GDM1 (cell line): ENCODE measurements at places on chromosomes 2 and 18.
A peak's percentile ranks its signal among the peaks of the same experiment; 100 is the strongest.

DNA sequence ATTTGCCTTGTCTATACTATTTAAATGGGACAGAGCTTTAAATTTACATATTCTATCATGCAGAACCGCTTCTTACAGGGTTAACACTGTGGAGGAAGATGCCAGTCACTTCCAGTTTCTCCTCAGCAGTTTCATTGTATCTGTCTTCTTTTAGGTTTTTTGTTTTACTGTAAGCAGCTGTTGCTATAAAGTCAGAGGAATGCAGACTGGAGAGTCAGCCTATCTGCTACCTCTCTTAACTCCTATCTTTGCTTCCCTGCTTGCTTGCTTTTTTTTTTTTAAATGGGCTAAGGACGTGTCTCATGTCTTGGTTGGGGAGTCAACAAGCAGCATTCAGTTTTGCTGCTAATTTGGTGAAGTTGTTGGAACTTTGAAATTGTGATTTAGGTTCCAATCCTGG lies 8.9 kb downstream of the EPC2 start:
- no peak for DNase-seq

DNA sequence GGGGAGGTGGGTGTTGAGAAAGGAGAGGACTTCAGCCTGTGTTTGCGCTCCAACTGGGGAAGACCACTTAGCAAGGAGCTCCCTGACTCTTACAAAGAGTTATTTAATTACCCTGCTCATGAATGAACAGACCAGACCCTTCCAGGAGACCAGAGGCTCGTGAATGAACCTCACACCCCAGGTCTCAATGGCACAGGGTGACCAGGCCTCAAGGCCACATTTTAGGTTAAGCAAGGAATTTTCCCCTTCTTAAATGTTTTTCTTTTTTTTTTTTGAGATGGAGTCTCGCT lies 25.3 kb downstream of the SMAD7 start:
- no peak for DNase-seq

DNA sequence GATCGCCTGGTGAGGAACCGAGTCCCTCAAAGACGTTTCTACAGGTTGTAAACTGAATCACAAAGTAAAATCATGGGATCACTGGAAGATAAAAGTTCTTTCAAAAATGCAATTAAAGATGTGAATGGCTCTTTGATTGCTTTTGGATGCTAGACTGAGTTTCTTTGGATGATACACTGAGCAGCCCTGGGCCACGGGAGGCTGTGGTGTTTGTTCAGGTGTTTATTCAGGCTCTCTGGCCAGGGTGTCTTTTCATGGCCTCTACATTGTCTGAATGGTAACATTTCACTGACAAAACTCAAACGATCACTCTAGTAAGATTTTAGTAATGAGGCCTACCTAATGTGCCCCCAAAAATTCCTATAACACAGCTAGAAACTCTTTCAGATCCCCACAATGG lies 48.4 kb upstream of the SPATS2L start:
- DNase-seq, result no peak

GRCh38 chr2:69645031-69645431 lies 1.5 kb upstream of the AAK1 start:
- DNase-seq, result no peak

- peak; percentile 21 for DNase-seq
Observed at GRCh38 chr18:63339920-63340484, 20.4 kb upstream of the BCL2 start.

- DNase-seq, result no peak
Observed at GRCh38 chr18:52312346-52312745, 27.7 kb upstream of the DCC start.

GRCh38 chr2:200021449-200022114 lies 66.2 kb downstream of the MAIP1 start:
- DNase-seq, result no peak
